ENCODE measurements at places on chromosomes 16 and 17.

- no peak for DNase-seq
These were observed 323 bp downstream of the ST3GAL2 start for GRCh38 chr16:70438585-70438968.

- DNase-seq, result no peak
These were observed 21.1 kb upstream of the SPPL2C start for GRCh38 chr17:45823598-45823997.

DNA sequence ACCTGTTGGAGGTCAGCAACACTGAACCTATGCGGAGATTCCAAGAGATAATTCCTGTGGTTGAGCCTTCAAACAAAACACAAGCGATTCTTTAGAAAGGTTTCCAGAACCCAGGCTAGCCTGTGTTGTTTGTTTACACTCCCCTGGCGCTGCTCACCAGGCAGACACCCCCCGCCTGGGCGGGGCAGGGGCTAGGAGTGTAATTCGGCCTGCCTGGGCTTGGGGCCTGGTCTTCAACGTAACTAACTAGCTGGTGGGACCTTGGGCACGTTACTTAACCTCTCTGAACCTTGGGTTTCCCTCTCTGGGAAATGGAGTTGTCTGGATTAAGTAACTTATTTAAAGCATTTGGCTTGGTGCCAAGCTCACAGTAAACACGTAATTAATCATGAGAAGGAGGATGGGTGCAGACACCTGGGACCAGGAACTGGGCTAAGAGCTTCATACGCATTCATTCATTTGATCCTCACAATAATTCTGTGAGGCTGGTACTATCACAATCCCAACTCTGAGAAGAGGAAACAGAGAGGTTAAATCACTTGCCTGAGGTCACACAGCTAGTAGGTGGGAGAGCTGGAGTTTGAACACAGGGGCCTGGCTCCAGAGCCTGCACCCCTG, 7.6 kb upstream of the ARHGAP27 start:
- DNase-seq, result no peak

GRCh38 chr16:75058806-75059205, 57.8 kb downstream of the LDHD start:
- no peak for DNase-seq

DNA sequence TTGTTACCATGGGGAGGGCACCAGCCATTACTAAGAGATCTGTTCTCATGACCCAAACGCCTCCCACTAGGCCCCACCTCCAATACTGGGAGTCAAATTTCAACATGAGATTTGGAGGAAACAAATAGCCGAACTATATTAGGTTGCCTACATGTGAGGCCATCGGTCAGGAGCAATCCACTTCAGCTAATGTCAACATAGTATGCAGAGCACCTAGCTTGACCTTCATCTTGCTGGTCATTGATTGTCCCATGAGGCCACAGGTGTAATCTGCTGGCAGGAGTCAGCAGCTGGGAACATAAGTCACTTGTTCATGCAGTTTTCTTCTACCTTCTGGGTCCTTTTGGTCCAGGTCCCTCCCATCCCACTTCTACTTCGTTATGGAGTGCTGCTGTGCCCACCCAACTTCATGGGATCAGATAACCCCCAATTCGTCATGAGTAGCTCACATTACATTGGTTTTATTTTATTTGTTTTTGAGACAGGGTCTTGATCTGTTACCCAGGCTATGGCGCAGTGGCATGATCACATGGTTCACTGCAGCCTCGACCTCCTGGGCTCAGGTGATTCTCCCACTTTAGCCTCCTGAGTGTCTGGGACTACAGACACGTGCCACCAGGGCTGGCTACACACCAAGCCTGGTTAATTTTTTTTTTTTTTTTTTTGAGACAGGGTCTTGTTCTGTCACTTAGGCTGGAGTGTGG, 5.9 kb upstream of the KPNA2 start:
- DNase-seq, result no peak

GRCh38 chr16:67720236-67720635, 1.1 kb upstream of the GFOD2 start:
- DNase-seq, result no peak

- no peak for DNase-seq
These were observed 13.2 kb downstream of the CIAPIN1 start for GRCh38 chr16:57434003-57434402.

DNA sequence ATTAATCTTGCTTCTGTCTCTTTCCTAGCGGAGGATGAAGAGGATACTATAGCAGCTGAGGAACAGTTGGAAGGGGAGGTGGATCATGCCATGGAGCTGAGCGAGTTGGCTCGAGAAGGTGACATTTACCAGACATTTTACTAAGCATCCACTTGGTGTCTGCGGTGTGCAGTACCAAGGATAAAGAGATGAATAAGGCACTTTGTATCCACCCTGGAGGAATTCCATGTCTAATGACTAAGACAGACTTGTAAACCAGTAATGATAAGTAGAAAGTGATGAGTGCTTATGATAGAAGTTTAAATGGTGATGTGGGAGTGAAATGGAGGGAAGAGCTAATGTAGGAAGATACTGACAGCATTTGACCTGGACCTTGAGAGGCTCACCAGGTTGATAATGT, 12.0 kb downstream of the SRCAP start:
- DNase-seq, result no peak

GRCh38 chr16:23504453-23505179, 5.7 kb downstream of the GGA2 start:
- peak; percentile 77 for DNase-seq

- no peak for DNase-seq
These were observed 1046.6 kb downstream of the CDH8 start for GRCh38 chr16:60989592-60989991.

- peak; percentile 54 for DNase-seq
These were observed 762 bp downstream of the CDK12 start for GRCh38 chr17:39461926-39462569.

DNA sequence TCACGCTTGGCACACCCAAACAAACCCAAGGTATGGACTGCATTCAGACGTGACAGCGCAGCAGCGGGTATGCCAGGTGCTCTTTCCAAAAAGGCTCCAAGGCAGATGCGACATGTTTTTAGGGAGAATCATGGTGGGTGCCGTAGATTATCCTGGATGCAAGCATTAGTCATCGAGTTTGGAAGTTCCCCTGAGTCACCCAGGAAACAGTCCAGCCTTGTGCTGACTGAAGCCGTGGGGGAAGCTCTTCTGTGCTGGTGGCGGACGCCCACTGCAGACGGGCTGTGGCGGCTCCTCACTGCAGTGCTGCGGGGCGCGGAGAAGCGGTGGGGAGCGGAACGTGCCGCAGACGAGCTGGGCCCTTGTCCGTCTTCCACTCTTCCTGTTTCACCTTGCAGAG, 13.9 kb downstream of the JPT2 start:
- no peak for DNase-seq

DNA sequence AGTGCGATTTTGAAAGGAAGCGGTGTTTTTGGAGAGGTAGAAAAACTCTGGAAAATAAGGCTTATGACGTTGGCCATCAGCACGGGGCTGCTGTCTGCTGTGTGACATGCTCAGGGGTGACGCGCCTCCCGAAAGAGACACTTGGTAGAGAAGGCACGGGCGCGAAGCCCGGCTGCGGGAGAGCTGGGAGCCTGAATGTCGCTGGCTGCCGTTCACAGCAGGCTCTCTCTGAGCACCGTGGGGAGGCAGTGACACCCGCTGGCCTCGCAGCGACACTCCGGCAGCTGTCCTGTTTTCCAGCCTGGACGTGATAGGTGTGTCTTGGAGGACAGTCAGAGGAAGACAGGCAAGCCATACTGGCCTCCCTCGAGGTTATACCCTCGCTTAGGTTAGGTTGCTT, 759.1 kb upstream of the RBFOX1 start:
- DNase-seq, result no peak

GRCh38 chr16:69930117-69930776, 20.9 kb upstream of the CLEC18A start:
- DNase-seq, result peak; percentile 14

DNA sequence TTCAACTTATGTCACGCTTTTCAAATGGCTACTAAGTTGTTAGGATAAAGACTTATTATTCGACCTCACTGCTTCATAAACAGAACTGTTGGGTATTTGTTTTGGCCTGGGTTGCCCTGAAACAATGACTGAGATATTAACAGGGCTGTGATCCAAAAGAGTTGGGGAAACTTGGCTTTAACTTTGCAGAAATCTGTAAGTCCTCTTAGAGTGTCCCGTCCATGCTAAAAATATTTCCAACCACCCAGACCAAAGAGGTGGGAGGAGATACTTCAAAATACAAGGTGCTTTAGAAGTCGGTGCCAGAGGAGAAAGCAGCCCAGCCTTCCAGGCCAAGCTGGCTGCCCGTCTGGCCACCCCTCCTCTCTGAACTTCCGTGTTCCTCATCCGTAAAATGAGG, 16.1 kb upstream of the SPATA32 start:
- DNase-seq, result no peak

DNA sequence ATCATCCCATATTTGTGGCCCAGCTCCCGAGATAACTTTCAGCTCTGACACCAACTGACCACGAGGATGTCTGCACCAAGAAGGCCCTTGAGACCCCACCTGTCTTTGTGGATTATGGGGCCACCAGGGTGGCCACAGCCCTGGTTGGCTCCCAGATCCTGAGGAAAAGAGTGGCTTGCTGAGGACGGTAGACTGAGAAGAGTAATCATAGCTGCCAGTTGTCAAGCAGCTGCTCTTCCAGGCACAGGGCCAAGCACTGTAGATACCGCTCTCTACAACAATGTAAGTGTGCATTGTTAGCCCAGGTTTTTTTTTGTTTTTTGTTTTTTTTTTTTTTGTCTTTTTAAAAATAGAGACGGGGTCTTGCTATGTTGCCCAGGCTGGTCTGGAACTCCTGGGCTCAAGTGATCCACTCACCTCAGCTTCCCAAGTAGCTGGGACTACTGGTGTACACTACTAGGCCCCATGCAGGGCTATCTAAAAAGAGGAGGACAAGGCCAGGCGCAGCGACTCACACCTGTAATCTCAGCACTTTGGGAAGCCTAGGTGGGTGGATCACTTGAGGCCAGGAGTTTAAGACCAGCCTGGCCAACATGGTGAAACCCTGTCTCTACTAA, 9.6 kb downstream of the ZNF205 start:
- DNase-seq, result no peak

DNA sequence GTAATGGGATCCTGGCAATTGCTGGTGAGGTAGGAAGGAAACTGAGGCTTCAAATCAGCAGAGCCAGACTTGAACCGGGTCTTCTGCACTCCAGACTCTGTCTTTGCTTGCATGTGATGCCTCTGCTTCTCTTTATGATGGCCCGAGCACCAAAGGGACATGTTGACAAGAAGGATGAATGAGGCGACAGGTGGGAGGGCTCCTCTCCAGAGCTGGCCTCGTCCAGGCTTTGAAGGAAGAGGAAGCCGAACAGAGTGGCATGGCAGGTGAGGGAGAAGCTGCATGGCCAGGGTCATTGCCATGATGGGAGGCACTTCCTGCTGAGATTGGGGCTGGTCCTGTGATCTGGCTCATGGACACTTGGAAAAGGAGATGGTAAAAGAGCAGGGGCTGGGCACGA, 40.8 kb downstream of the AKAP1 start:
- no peak for DNase-seq

- DNase-seq, result no peak
These were observed 608 bp upstream of the COX10 start for GRCh38 chr17:14068542-14069250.

DNA sequence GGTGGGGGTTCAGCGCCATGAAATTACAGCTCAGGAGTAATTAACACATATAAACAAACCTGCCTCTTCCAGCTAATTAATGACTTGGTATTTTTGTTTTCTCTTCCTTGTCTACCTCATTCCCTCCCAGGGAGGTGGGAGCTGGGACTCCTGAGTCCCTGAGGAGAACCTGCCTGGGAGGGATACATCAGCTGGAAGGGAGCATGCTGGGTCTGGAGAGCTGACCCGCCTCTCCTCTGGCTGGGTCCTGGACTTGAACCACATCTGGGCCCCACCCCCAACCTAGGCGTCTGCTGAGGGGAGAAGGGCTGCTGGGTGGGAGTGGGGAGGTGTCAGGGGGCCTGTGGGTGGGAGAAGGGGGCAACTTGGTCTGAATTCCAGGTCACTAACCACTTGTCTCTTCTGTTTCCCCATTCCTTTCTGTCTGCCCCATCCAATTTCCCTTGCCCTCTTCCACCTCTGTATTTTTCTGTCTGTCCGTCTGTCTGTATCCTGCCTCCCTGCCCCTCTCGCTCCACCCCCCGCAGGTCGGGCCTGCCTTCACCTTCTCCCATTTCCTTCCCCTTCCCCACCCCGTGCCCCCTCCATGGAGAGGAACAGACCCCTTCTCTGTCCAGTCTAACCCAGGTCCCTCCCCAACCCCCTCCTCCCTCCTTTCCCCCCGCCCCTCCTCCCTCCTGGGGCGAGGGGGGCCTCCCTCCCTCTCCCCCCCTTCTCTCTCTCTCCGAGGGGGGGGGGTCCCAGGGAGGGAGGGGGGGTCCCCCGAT, at the start of gene NLGN2:
Gene NLGN2 (plus strand): TSS at position 361 of the 767 bp plus-strand sequence. CDS start 411 bp downstream, outside the sequence.
- no peak for DNase-seq

GRCh38 chr17:59666235-59666634, 41.0 kb downstream of the PTRH2 start:
- DNase-seq, result no peak

GRCh38 chr16:88924834-88925539, 52.0 kb downstream of the CBFA2T3 start:
- peak; percentile 33 for DNase-seq

DNA sequence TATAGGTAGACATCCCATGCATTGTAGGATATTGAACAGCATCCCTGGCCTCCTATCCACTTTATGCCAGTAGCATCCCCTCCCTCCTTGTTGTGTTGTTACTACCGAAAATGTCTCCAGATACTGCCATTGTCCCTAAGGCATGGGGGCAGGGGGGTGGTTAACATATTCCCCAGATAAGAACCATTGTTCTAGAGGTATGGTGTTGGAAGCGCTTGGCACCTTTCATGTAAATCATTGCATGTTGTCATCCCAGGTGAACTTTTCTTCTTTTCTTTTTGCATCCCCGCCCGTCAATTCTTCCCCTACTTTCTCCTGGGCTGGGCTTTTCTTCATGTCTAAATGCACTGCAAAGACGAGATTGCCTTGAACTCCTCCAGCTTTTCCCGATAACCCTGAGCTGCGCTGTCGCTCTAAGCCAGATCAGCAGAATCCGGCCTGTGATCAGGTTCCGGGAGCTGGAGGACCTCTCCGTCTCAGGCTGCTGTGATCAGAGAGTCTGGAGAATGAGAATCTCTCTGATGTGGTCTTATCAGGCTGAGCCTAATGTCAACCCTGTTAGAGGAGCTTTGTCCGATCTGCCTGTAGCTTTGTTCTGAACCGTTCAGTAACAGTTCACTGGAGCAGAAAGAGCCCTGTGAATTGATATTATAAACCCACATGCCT, 76.2 kb downstream of the RBFOX1 start:
- no peak for DNase-seq

- DNase-seq, result no peak
These were observed 23.5 kb upstream of the GRIN2A start for GRCh38 chr16:10205688-10206087.

- no peak for DNase-seq
These were observed 3.8 kb downstream of the TNFSF12 start for GRCh38 chr17:7552621-7553051.

GRCh38 chr16:88983771-88984687, 7.0 kb upstream of the CBFA2T3 start:
- DNase-seq, result no peak
